ENCODE measurements at places on chromosomes 7 and 10.

- no peak for DNase-seq
These were observed 2.1 kb downstream of the SYNPO2L start for GRCh38 chr10:73653701-73654100.

- no peak for DNase-seq
These were observed 163.8 kb downstream of the SORCS3 start for GRCh38 chr10:104804880-104805279.

DNA sequence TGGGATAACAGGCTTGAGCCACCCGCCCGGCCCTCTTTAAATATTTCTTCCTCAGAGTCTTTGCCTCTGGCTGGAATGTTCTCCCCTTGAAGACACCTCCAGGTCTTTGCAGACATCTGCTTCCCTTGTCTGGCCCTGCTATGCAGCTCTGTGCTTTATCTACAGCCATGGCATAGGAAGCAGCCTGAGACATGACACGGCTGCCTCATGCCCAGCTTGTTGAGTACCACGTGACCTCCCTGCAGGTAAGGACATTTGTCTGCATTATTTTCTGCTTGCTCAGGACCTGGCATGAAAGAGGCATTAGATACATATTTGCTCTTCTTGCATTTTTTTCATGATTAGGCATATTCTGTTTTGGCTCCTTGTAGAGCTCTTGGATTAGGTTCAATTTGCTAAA is 113.8 kb upstream of the KLF6 start:
- DNase-seq = no peak

GRCh38 chr7:44959433-44959951 is 19.3 kb downstream of the MYO1G start:
- no peak for DNase-seq

DNA sequence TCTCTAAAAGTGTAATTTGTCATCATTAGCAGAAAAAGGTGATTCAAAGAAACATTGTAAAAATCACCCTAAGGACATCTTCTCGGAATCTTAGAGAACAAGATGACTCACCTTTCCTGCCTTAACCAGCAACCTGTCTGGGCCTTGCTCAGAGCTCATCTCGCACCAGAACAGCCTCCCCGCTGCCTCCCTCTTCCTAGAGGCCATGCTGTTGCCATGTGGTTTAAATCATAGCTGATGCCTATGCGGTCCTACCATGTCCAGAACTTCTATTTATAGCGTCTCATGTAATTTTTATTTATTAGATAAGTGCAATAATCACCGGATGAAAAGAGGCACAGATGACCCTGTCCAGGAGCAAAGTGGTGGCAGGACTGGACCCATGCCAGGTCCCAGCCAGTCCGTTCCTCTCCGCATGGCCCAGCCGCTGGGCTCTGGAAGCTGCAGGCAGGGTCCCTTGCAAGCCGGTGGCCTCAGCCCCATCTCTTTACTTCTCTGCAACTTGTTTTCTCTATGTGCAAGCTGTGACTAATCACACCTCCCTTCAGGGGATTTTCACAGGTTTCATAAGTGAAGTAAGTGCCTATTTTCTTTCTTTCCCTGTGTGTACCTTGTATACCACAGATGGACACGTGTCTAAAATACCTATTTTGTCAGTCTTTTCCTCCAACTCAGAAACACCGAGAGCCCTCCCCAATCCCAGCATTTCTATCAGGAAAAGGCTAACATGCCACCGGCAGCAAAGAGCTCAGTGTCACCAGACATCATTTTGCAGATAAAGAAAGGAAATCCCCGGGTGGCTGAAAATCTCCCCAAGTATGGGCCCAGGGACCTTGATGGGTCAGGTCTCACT is 27.1 kb downstream of the KLF6 start:
- no peak for DNase-seq

DNA sequence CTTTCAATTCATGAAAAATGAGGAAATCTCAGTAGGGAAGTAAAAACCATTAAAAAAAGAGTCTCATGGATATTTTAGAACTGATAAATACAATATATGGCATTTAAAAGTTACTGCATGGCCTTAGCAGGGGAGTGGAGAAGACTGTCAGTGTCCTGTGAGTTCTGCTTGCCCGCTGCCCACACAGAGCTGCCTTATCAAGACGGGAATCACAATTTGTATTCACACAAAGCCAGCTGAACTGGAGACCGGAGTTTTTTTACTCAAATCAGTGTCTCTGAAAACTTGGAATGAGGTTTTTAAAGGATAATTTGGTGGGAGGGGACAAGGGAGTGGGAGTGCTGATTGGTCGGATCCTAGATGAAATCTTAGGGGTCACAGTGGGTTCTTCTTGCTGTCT is 17.1 kb downstream of the LANCL2 start:
- no peak for DNase-seq

- DNase-seq = no peak
These were observed 236.8 kb upstream of the AOAH start for GRCh38 chr7:36961097-36961496.

DNA sequence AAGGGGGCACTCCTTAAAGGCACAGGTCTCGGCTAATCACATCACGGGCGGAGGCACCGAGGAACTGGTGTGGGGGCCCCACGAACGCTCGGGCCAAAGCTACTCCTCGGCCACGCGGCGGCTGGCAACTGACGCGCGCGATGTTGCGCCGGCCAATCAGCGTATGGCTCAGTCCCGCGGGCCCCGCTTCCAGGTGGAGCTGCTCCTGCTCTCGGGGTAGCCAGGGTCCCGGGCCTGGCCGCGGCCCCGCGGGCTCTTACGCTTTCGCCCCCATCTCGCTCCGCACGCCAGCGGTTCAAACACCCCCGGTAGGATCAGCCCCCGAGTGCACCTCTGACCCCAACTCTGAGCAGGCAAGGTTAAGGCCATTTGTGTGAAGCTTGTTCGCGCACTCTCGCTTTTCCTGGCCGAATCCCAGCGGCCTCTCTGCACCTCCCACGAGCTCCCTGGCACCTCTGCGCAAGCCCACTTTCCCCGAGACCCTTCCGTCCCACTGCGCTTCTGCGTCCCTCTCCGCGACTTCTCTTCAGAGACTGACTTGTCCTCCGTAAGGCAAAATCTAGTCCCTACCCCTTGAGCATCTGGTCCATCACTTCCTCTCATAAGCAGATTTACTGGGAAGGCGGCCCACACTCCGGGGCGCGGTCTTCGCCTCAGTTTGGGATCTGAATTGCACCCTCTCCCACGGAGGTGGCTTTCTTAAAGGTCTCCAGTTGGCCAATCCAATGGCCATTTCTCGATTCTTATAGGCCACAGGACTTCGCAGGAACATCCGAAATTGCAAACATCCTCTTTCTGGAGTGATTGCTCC is 200.9 kb upstream of the TBX20 start:
- DNase-seq = no peak

- no peak for DNase-seq
These were observed 42.5 kb upstream of the LCOR start for GRCh38 chr10:96789571-96790108.

GRCh38 chr10:114547514-114547913 is 110.6 kb downstream of the ABLIM1 start:
- no peak for DNase-seq

GRCh38 chr10:44979281-44980191 is 927 bp upstream of the DEPP1 start:
- DNase-seq = no peak

GRCh38 chr10:127452568-127452967 is 96.5 kb upstream of the NPS start:
- no peak for DNase-seq

DNA sequence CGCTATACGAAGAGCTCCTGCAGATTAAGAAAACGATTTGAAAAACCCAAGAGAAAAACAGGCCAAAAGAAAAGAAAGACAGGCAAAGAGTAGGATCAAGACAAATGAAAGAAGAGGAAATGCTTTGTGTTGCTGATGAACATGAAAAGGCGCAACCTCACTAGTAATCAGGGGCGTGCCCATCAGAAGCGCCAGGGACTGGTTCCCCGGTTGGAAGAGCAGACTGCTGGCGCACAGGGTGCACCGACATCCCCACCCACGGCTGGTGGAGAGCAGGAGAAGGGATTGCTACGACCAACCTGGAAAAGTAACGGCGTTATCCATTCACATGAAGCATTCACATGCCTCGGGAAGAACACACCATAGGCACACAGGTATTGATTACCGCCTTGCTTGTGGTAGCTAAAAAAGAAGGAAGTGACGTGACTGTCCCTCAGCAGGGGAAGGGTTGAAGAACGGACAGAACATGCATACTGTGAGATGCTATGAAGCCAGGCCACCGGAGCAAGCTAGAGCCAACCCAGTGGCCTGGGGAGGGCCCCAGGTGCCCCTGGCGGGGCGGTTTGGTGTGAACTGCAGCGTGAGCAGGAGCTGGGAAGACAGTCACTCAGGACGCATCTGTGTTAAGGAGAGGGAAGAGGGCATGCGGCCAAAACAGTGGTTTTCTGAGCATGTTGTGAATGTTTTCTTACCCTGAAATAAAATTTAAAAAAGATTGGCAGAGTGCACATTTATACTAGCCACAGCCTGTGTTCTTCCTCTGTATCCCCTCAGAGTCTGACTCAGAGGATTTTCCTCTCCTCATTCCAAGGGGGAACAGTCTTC is 18.3 kb downstream of the AGAP3 start:
- DNase-seq = peak; percentile 69

DNA sequence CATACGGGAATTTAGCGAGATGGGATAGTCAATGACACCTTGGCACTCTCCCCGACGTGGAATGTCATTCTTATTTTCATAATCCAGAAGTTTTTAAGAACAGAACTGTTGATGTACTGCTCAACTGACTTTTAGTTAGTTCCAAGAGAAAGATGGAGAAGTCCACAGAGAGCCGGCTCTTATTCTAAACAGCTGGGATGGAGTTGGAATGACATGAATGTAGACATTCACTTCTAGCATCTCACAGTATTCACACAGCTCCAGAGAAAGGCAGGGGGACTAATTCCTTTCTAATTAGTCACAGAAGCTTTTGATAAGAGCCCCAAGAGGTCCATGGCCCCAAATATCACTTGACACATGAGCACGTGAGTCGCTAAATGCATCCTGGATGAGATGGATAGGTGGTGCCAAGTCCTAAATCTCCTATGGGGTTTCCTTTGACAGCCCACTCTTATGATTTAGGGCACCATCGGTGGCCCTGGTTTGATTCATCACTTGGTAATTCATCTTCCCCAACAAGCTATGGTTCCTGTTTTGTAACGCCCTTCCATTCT is 420.3 kb upstream of the AUTS2 start:
- no peak for DNase-seq

- no peak for DNase-seq
These were observed 81.6 kb upstream of the PFKP start for GRCh38 chr10:2985729-2986232.

DNA sequence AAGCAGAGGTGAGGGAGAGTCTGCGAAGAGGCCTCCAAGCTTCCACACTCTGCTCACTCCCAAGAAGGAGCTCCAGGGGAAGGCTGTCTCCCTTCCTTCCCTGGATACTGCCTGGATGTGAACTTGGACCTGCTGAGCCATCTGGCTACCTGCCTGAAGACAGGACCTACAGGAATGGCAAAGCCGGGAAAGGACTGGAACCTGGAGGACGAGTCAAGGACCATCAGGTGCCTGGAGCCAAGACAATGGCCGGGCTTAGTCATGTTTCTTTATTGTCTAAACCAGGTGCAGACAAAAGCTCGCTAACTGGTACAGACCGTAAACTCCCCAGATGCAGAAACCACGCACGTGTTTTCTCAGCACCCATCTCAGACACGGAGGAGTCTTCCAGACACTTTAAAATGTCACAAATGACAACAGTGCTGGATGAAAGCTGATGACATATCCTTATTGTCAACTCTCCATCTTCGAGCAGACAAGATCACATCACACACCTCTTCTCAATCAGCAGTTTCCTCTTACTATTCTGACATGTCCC is 12.1 kb downstream of the ASB13 start:
- DNase-seq = no peak

GRCh38 chr7:70669854-70670253 is 462.1 kb upstream of the GALNT17 start:
- DNase-seq = no peak

DNA sequence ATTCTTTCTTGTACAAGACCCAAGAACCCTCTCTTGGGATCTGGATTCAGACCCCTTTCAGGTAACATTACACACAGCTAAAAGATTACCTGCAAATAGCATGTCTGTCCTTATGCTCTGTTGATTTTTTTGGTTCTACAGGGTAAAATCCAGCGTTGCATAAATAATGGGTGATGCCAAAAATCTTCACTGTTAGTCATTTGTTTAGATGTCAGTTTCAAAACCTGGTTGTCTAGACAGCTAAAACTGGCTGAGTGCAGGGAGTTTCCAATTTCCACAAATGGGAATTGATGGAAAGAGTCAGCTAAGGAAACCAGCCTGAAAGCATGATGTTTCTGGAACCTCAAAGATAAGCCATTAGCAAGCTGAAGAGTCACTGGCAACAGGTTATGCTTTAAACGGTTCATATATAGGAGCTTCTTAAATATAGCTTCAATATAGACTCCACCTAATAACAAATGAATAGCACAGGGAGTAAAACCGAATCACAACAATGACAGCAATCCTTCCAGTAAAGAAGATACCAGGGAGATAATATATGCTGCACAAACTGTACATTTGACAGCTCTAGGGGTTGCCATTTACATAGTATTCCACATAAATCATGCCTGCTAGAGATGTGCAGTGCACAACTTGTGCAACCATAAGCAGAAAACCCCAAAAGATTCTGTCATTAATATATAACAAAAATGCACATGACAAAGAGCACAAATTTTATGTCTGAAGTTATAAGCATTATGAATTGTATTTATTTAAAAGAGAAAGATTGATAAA is 20.4 kb downstream of the CCDC71L start:
- no peak for DNase-seq

DNA sequence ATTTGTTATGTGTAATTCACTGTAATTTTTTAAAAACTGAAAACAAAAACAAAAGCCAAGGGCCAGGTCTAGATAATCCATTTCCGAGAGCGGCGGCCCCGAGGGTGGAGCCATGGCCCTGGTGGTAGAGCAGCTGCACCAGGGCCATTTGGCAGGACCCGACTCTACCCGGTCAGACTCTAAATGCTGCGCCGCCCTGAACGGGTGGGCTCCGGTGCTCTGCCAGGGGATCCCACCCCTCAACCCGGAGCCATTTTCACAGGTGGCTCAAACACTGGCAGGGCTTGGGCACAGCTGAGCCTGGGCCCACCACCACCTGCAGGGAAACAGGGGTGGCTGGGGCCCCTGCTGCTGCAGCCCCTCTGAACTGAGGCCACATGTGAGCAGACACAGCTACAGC is 56.9 kb downstream of the DPYSL4 start:
- no peak for DNase-seq

GRCh38 chr7:24825381-24825794 is 68.1 kb upstream of the GSDME start:
- no peak for DNase-seq

GRCh38 chr10:11154849-11155498 is 137.3 kb downstream of the CELF2 start:
- DNase-seq = no peak

Measured in femur (tissue), 1 donor.